HT-29 (cell line): ENCODE measurements at places on chromosomes 6 and 20.

- DNase-seq: peak; percentile 37
Measured at GRCh38 chr6:21305893-21306332, 287.6 kb upstream of the SOX4 start.

DNA sequence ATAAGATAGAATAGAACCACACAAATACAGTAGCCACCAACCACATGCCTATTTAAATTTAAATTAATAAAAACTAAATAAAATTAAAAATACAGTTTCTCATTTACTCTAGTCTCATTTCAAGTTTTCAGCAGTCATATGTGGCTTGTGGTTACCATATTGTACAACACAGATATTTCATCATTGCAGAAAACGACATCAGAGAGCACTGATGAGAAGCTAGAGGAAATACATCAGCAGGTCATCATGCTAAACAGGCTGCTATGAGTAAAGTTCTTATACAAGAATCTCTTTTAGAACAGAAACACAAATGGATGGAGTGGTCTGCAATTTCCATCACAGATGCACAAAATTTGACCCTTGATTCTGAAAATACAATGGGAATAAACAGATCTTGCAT is 36.6 kb downstream of the TBC1D32 start:
- no peak for DNase-seq

DNA sequence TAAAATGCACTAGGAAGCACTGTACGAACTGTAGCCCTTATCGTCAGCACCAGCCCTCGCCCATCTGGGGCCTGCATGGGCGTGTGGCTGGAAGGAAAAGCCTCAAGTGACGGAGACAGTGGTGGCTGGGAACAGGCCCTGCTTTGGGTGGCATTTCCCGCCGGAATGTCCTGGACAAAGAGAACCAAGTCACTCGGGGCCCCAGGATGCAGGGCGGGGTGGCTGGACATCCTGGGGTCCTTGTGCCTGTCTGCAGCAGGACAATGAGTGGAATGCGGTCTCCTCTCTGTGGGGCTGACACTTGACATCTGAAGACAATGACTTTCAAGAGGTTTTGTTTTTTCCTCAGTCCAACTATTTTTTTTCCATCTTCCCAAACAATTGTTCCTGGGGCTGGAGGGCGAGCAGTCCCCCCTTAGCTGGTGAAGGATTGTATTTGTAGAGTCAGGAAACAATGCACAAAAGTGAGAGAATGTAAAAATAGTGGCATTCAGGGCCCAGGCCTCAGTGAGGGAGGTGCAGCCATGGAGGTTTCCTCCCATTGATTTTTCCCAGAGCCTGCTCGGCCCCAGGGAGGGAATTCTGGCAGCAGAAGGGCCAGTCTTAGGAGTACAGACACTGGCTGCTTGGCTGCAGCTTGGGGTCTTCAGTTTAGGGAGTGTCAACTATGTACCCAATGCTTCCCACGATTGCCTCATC is 64.4 kb downstream of the PREX1 start:
- DNase-seq: no peak

GRCh38 chr6:87016772-87017171 is 78.1 kb downstream of the CGA start:
- DNase-seq: no peak

DNA sequence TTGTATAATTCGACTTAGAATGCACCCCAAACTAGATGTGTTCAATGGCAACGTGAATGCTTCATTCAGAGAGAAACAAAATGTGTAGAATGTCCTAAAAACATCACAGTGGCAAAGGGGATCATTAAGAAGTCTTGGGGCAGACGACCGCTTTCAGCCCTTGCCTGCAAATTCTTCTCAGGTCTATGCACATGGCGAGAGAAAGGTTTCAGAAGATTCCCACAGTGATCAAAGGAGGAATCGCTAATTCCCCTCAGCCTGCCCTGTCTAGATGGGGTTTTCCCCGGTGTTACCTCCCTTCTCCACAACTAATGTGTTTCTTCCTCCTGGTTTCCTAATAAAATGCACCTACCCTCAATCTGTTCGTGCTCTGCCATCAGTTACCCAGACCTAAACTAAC is 13.3 kb upstream of the NHSL1 start:
- DNase-seq: no peak

- DNase-seq: no peak
Measured at GRCh38 chr6:106005013-106005412, 81.1 kb upstream of the PRDM1 start.

DNA sequence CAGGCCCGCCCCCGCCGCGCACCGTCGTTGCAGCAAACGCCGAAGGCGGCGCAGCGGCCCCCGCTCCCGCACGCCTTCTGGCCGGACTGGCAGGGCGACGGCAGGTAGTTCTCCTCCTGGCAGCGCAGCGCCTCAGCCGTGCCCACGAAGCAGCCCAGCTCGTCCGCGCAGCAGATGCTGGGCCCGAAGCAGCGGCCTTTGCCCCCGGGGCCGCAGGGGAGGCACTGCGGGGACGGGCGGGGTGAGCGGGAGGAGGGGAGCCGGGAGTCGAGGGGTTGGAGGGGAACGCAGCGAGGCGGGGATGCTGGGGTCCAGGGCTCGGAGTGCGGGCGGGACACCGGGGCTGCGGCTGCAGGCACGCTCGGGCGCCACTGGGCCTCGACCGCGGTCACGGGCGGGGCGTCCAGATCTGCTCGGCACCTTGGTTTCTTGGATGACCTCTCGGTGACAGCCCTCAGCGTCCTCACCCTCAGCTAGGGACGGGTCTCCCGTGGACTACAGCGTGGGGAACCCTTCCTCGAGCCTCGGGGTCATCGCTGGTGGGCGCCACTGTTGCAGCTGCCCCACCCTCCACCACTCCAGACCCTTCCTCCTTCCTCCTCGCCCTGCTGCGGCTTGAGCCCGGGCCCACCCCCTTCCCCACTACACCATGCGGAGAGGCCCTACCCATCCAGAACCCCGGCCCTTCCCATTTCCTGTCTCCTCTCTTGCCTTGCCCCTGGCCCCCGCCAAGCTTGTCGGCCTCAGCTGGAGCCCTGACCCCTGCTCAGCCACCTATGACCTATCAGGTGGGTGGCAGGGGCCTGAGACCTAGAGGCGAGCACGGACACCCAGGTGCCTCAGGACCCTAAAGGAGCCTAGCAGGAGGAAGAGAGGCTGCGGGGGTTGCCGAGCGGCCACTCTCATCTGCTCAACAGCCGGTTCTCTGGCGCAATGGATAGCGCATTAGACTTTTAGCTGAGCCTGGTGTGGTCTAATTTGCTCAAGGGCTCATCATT is 1.3 kb downstream of the AVP start:
- DNase-seq: no peak

DNA sequence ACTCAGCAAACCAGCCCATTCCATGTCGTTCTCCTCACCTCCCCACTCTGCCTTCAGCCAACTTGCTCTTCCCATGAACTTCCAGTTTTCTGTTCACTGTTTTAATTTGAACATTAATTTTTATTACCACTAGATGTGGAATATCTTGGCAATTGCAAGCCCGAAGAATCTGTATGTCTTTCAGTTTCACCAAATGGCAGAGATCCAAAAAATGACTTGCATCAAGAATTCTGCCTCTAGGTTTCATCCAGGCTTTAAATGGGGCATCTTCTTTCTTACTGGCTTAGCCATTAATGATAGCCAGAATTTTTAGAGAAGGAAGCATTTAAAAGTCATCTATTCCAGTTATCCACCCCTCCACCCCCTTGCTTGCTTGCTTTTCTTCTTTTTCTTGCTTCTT is 39.0 kb downstream of the CAP2 start:
- no peak for DNase-seq

- DNase-seq: no peak
Measured at GRCh38 chr20:17909869-17910321, 58.7 kb downstream of the SNX5 start.

GRCh38 chr6:143023695-143024094 is 37.0 kb upstream of the AIG1 start:
- no peak for DNase-seq

- no peak for DNase-seq
Measured at GRCh38 chr20:45595235-45595634, 16.2 kb upstream of the WFDC8 start.

- DNase-seq: no peak
Measured at GRCh38 chr6:19734519-19734918, 102.7 kb upstream of the ID4 start.

DNA sequence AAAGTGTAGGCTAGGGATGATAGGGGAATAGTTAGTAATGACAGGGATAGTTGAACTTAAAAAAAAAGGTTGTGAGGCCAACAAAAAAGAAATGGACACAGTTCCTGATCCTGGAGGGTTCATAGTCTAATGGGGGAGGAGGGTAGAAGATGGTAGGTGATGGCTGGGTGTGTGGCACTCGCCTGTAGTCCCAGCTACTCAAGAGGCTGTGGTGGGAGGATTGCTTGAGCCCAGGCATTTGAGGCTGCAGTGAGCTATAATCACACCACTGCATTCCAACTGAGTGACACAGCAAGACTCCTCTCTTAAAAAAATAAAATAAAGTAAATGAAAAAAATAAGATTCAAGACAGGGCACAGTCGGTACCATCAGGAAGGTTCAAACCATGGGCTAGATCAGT is 2.4 kb upstream of the MICB start:
- DNase-seq: no peak

- DNase-seq: no peak
Measured at GRCh38 chr6:93663111-93663510, 243.8 kb upstream of the EPHA7 start.

DNA sequence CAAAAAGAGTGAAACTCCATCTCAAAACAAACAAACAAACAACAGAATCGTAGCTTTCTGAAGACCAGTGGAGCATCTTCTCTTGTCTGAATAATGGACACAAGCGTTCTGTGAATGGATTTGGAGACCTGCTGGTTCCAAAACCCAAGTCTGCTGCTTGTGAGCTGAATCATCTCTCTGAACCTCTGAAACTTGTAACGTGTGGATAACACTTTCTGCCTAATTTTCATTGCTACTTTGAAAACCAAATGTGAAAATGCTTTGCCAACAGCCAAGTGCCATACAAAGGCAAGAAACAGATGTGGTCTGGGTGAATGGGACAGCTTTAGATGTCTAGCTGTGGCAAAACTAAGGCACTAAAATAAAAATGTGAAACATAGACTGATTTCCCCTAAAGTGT is 44.3 kb downstream of the PHACTR1 start:
- no peak for DNase-seq
